ENCODE measurements at places on chromosomes 2 and 18.
A peak's percentile ranks its signal among the peaks of the same experiment; 100 is the strongest.

- DNase-seq: peak; percentile 37
Observed at GRCh38 chr2:80255918-80256781, 48.4 kb downstream of the LRRTM1 start.

DNA sequence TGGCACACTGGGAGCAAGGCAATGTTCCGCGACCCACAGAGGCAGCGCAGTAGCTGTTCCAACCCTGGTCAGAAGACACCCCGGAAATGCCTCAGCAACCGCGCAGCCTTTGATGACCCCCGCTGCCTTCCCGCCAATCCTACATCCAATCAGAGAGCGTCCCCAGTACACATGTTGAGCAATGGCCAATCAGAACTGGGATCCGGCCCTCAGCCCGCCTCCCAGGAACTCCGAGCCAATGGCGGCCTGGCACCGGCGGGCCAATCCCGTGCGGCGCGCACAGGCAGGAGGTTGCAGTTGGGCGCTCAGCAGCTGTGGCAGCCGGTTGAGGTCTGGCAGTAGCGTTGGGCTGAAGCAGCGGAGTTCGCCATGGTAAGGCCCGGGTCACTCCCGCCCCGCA, at the start of gene TUBA3D:
Gene TUBA3D (plus strand): TSS at position 289 of the 400 bp plus-strand sequence. CDS start 81 bp downstream, at position 370.
- DNase-seq: peak; percentile 48

DNA sequence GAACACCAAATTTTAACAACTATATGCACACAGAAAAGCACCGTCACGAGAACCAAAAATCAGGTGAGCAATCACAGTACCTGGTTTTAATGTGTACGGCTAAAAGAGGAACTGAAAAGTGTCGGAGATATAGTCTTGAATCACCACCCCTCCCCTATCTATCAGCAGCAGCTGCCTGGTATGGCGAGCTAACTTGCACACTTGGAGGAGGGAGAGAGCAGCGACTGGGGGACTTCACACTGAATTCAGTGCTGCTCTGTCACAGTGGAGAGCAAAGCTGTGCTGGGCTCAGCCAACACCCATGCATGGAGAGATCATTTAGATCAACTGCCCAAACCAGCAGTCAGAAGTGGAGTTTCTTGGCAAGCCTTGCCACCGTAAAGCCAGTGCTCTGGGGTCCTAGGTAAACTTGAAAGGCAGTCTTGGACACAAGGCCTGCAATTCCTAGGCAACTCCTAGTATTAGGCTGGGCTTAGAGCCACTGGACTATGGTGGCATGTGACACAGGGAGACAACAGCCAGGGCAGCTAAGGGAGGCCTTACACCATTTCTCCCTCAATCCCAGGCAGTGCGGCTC, 89.2 kb upstream of the CD226 start:
- no peak for DNase-seq

DNA sequence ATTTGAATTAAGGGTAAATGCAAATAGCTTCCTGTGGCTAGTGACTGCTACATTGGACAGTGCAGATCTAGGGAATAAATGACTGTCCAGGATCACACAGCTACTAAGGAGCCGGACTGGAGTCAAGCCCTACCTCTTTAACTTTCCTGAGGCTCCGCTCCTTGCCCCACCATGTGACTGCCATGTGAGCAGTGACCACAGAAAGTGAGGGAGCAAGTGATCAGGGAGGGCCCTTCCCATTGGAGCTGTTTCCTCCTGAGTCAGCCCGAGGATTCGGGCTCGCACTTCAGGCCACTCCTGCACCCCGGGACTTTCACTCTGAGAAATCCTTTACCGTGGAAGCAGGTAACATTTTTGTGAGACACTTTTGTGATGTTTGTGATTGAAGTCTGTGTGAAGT, 198.0 kb downstream of the ANKRD30B start:
- no peak for DNase-seq

DNA sequence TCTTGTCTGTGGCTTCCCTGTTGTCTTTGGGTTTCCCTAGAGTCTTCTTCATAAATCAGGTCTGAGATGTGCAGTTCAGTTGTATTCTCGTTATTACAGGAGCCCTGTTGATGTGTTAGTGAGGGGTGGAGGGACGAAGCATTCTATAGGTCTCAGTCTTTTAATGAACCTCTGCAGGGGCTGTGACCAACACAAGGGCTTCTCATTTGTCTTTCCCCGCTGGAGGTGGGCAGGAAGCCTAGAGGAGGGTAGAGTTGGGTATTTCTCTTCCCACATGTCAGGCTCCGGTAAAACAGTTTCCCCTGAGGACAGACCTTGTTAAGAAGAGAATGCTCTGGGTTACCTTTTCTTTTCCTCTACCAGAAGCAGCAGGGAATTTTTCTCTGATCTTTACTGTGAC, 31.2 kb downstream of the PROC start:
- no peak for DNase-seq

- no peak for DNase-seq
Observed at GRCh38 chr2:58484221-58484620, 243.1 kb upstream of the FANCL start.

DNA sequence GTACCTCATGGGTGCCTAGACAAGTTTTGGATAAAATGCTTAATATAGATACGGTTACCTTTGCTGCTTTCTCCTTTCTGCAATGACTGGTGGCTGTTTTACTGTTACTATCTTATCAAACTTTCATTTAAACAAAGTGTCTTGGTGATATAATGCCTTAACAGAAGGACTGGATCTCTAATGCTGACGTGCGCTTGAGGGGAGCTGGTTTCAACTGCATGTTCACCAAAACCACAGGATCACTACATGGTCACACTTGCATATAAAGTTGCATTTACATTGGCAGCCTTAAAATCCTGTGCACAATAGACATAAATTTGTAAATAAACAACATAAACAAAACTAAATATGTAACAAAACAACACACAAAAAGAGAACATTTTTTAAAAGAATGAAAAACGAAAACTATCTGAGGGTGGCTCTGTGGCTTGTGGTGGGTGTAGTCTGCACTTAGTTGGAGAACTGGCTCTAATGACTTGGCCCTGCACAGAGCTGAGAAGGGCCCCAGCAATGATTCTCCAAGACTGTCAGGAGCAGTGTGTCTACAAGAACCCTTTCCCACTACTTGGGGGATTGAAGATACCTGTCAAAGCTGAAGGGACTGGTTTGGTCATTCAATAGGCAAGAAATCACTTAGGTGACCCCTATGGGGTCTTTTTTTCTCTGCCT, 135.5 kb downstream of the UXS1 start:
- DNase-seq: no peak

GRCh38 chr2:153912798-153913396, 41.2 kb downstream of the GALNT13 start:
- no peak for DNase-seq

DNA sequence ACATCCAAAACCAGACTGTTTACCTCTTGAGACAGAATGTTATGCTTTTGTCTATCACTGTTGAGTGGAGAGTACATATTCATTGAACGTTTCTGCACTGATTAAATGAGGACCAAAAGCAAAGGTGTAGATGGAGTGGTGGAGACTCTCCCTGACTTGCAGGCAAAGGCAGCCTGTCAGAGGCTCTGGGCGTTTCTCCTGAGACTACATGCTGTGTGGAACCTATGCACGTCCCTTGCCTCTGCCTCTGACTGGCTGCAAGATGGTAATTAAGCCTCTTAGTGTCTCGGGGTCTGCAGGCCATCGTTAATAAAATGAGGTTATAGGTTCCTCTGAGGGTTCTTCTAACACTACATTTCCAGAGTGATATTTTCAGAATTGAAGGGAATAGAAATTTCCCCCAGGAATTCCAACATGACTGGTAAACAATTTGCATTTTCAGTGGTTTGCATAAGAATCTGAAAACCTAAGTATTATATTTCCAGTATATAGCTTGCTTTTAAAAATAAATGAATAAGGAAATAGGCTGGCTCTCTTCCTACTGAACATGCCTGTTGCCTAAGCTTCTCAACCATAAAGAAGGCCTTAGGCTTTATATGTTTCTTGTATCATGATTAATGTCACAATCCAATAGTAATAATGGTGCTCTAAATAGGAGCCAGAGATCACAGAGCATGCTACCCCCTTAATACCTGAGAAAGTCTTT, 107.4 kb downstream of the FTCDNL1 start:
- DNase-seq: no peak

DNA sequence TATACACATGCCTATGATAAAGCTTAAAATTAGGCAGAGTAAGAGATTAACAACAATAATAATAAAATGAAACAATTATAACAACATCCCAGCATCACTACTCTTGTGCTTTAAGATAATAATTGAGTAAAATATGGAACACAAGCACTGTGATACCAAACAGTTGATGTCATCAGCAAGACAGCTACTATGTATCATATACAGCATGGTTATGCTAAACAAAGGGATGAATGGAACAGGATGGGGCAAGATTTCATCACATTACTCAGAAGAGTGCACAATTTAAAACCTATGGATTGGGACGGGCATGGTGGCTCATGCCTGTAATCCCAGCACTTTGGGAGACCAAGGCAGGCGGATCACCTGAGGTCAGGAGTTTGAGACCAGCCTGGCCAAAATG, 1221.0 kb downstream of the SUCLG1 start:
- no peak for DNase-seq

GRCh38 chr2:130797493-130798435, 39.0 kb upstream of the ARHGEF4 start:
- DNase-seq: peak; percentile 95
